ENCODE measurements at places on chromosomes 12 and 14. TPM values are rescaled to one million over a fixed set of nuclear protein-coding genes. Genes with fewer than 3 reads are reported as not detected.

The PPP4R4 gene
- 68.2 TPM for total RNA-seq

The PLCZ1 gene
- not detected for total RNA-seq

The PPM1A gene
- 39.1 TPM for total RNA-seq

The IL26 gene
- total RNA-seq = 8.0 TPM

The TGM1 gene
- total RNA-seq = 16.1 TPM

The RAPGEF3 gene
- 1.4 TPM for total RNA-seq

The RND1 gene
- 2.5 TPM for total RNA-seq

The SCARB1 gene
- 17.9 TPM for total RNA-seq

The RTRAF gene
- 190 TPM for total RNA-seq

The NCKAP5L gene
- total RNA-seq = 1.2 TPM

The PRH2 gene
- not detected for total RNA-seq

The KRT1 gene
- total RNA-seq = not detected

The TMEM263 gene
- 40.9 TPM for total RNA-seq

The PGF gene
- 0.48 TPM for total RNA-seq

The NUMB gene
- 45.1 TPM for total RNA-seq

The C1S gene
- total RNA-seq = 6.9 TPM

The ZC2HC1C gene
- total RNA-seq = 3.7 TPM

The CYP27B1 gene
- total RNA-seq = 14.4 TPM

The RBMS2 gene
- total RNA-seq = 2.3 TPM

The KCNA1 gene
- total RNA-seq = not detected

The TMEM30B gene
- 0.77 TPM for total RNA-seq

The KRT82 gene
- not detected for total RNA-seq

The TSPAN9 gene
- 0.65 TPM for total RNA-seq

The PRORP gene
- total RNA-seq = 52.9 TPM

The CACNA1C gene
- total RNA-seq = 0.04 TPM

The CD163L1 gene
- not detected for total RNA-seq

The MYF6 gene
- total RNA-seq = not detected

The NAA25 gene
- 45.7 TPM for total RNA-seq

The SLC6A13 gene
- not detected for total RNA-seq

The OTX2 gene
- not detected for total RNA-seq

The SERPINA10 gene
- not detected for total RNA-seq

The TC2N gene
- total RNA-seq = 81.2 TPM

The MDGA2 gene
- total RNA-seq = not detected

The CCDC177 gene
- total RNA-seq = not detected

The RHOJ gene
- total RNA-seq = not detected

The ERBB3 gene
- total RNA-seq = 0.56 TPM

The SDS gene
- not detected for total RNA-seq

The GALNT8 gene
- 0.89 TPM for total RNA-seq

The LMO3 gene
- not detected for total RNA-seq

The SOX5 gene
- 7.9 TPM for total RNA-seq

The CLEC1A gene
- total RNA-seq = not detected

The RNASE13 gene
- not detected for total RNA-seq

The RBP5 gene
- total RNA-seq = not detected

The NTN4 gene
- 0.06 TPM for total RNA-seq

The ST8SIA1 gene
- 3.6 TPM for total RNA-seq

The SPIC gene
- total RNA-seq = not detected

The FGF6 gene
- not detected for total RNA-seq

The MTRFR gene
- total RNA-seq = 26.8 TPM

The RAD9B gene
- 1.5 TPM for total RNA-seq

The FOXN4 gene
- total RNA-seq = not detected

The CEBPE gene
- total RNA-seq = not detected

The ZCCHC8 gene
- 33.6 TPM for total RNA-seq

The FGD6 gene
- 1.4 TPM for total RNA-seq

The GLT1D1 gene
- not detected for total RNA-seq

The PRPH gene
- total RNA-seq = not detected

The CSAD gene
- total RNA-seq = 43.5 TPM
